GM04504 (cell line): ENCODE measurements at places on chromosomes 11 and 22.

DNA sequence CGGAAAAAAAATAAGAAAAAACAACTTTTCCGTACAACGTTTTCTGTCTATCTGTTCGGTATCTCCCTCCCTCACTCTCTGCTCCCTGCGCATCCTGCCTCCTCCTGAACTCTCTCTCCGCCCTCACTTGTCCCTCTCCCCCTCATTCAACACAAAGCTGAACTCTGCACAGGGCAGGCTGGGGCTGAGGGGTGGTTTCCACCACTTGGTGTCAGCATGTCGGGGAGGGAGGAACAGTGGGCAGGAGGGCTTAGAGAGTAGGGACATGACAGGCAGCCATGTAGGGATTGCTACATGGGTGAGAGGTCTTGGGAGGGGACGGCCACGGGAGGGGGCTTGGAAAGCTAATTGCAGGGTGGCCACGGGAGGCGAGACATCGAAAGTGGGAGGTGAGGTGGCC is 17.6 kb downstream of the SLC22A12 start:
- DNase-seq, result no peak

DNA sequence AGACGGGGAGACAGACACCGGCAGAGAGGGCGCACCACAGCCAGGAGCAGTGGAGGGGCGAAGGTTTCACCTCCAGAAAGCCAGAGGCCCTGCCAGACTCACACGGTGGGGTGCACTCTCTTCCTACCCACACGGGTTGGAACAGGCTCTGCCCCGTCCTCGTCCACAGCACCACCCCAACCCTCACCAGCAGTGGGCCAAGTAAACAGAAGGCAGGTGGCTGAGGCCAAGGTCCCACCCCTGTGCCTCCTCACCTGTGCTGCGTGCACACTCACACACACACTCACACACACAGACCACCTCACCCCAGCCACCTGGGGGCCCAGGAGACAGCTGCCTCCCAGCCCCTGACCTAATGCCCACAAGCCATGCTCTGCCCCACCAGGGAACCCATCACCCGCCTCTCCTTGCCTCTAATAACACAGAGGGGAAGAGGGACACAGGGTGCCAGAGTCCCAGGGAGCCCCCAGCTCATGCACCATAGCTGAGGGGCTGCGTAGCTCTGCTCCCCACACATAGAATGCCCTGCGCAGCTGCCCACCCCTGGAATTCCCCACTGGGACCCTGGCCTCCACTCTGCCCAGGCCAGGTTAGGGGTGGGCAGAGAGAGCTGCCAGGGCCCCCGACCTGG is 3.1 kb downstream of the CYB5R3 start:
- no peak for DNase-seq

GRCh38 chr22:24379536-24379935 is 47.9 kb upstream of the ADORA2A start:
- DNase-seq, result no peak

DNA sequence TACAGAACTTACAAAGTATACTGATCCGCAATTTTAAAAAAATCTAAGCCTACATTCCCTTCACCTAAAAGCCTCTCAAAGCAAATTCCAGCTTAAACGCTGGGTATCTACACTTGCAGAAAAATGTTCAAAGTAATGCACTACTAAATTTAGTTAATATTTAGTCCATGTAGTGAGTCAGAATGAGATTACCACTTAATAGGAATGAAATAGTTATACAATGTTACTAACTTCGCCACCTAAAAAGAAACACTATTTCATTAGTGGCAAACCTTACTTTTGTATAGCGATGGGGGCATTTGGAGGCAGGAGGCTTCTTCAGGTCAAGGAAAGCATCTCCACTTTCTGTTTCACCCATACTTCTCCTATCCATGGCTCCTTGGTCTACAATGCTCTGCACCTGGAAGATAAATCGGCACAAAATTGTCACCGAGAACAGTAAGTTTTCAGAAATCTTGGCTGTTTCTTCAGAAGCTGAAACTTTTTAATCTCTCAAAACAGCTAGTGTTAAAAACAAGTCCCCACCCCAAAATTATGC is 1.2 kb downstream of the EIF4ENIF1 start:
- DNase-seq, result no peak

DNA sequence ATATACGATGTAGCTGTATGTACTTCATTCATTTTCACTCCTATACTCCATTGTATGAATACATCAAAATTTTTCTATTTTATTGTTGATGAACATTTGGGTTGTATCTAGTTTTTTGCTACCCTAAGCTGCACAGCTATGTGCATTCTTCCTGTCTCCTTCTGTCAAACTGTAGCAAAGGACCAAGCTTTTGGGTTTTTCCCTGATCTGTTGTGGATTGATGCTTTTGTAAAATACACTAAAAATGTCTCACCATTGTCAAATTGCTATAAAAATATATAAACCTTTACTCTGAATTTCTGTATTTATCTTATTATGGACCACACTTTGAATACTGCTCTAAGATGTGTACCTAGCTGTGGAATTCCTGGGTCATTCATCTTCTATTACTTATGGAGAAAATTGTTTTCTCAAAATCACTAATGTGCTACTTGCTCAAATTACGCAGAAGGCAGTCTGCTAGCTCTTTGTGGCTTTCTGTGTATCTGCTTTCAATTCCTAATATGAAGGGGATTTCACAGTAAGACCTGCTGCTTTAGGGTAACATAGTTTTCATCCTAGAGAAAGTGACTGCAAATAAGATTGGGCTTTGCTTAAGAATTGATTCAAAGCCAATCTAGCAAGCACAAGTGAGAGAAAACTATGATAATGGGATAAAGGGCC is 123.4 kb downstream of the CYP2R1 start:
- no peak for DNase-seq

DNA sequence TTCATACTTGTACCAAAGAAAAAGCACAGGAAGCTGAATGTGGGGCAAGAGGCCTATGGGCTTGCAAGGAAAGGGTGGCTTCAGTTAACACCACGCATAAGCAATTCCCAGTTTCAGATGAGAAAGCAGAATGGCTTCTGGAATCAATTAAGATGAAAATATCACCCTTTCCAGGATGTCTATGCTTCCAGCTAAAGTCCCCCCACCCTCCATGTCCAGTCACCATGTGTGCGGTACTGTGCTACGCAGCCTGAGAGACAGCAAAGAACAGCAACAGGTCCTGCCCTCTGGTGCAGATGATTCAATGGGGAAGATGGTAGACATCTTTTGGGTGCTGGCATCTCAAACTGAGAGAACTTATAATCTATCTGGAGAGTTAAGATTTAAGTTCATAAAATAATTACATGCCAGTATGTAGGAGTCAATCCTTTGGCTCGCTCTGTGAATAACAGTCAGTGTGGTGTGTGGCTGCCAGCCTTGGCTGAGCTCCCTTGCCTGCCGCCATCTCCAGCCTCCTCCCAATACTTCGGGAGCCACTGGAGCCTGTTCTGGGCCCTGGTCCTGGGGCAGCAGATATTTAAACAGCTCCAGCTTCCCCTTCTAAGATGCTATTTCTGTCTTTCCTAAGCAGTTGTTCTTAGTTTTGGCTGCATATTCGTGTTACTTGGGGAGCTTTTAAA is 44.5 kb downstream of the ME3 start:
- DNase-seq, result peak; percentile 36

- DNase-seq, result peak; percentile 45
Measured at GRCh38 chr11:4187055-4187988, 92.7 kb downstream of the RRM1 start.

DNA sequence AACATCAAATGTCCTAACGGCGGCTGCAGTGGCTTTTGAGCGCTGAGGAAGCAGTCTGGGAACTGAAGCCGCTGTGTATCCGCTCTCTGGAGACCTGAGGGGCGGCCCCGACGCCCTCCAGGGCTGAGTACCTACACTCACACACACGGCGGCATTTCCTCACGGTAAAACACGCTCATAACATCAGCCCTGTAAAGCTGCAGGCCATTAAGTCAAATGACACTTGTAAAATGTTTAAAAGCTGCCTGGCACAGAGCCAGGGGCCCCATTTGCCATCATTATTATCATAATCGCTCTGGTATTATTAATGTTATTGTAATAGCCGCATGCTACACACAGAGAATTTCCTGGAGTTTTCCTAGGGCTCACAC is 5.1 kb downstream of the CARS1 start:
- DNase-seq, result no peak

DNA sequence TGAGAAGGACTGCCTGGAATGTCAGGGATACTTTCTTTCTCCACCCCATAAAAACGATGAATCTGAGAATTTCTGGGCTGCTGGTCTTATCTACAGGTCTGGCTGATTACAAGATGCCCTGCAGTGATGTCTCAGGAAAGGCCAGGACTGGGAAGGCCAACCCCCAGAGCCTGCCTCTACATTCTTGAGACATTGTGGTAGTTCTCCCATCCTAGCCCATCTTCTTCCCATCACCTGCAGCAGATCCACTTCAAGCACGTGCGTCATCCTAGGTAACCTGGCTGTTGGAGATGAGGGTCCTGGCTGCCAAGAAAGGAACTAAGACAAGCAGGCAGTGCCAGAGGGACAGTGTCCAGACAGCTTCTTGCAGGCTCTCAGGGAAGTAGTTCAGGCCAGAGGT is 44.1 kb upstream of the E2F8 start:
- no peak for DNase-seq

DNA sequence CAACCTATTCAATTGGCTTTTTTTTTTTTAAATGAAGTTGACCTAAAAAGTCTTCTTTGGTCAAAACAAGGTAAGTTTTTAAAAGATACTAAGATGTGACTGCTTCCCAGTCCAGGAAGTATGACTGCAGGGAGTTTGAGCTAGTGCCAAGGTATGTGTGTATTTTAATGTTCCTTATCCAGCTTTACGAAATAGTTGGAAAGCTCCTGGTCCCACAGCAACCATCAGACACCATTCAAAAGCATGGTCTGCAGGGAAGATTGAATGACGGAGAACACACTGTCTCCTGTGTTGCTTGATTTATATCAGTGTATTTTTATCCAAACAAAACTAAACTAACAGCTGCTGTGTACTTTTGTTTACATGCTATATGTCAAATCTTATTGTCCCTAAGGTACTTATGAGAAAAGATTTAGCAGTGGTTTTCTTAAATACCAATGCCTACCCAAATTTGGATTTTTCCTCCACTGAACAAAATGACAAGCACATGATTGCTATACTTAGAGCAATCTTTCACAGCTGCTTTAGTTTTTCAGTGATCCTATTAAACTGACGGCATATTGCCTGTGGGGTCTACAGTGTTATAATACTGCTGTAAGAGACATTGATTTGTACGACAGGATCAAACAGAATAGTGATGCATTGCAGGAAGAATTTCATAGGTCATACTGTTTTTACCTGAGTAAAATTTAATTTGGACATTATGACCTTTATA is 122.9 kb downstream of the DCDC1 start:
- DNase-seq, result no peak

GRCh38 chr11:40139066-40139465 is 1320.4 kb downstream of the LRRC4C start:
- DNase-seq, result no peak

GRCh38 chr11:19818619-19819018 is 106.0 kb downstream of the NAV2 start:
- no peak for DNase-seq

- no peak for DNase-seq
Measured at GRCh38 chr11:63641727-63642126, 27.5 kb upstream of the PLAAT3 start.

DNA sequence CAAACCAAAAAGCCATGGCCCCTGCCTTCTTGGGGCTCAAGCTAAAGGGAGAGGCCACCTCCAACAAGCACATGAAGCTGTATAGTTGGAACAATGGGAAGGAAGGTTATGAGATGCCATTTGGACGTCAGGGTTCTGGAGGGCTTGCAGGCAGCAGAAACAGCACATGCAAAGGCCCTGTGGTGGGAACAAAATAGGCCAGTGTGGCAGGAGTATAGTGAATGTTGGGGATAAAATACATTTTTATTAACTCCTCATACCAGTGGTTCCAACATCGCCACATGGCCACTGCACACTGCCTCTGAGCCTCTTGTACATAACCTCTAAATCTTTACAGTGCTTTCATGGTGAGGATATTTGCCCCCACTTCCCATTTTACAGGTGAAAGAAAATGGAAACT is 32.2 kb upstream of the MN1 start:
- DNase-seq, result no peak

GRCh38 chr11:1825785-1826451 is 8.9 kb upstream of the SYT8 start:
- DNase-seq, result no peak

DNA sequence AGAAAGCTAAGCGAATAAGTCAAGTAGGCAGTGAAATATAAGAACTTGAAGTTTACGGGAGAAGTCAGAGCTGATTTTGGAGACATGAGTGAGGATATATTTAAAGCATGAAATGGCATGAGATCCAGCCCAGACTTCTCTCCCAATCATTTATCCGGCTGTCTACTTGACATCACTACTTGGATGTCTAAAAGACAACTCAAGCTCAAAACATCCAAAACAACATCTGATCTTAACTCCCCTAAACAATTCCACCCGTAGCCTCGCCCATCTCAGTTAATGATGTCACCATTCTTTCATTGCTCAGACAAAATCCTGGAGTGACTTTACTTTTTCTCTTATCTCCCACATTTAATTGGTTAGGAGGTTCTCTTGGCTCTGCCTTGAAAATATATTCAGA is 44.5 kb downstream of the WEE1 start:
- DNase-seq, result peak; percentile 89

DNA sequence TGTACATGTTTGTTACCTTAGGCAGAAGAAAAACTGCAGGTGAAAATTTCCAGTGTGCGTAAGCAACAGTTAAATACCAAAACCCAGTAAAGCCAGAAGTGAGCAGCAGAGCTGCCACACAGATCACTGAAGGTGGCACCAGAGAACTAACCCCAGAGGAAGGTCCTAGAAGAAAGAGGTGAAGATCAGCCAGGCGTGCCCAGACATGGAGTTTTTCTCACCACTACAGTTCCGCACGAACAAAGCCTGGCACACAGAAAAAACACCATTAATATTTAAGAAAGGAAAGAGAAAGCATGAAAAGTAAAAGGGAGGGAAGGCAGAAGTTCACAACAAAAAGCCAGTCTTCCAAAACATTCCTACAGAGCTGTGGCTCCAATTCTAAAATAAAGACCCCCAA is 60.7 kb downstream of the STK33 start:
- no peak for DNase-seq

DNA sequence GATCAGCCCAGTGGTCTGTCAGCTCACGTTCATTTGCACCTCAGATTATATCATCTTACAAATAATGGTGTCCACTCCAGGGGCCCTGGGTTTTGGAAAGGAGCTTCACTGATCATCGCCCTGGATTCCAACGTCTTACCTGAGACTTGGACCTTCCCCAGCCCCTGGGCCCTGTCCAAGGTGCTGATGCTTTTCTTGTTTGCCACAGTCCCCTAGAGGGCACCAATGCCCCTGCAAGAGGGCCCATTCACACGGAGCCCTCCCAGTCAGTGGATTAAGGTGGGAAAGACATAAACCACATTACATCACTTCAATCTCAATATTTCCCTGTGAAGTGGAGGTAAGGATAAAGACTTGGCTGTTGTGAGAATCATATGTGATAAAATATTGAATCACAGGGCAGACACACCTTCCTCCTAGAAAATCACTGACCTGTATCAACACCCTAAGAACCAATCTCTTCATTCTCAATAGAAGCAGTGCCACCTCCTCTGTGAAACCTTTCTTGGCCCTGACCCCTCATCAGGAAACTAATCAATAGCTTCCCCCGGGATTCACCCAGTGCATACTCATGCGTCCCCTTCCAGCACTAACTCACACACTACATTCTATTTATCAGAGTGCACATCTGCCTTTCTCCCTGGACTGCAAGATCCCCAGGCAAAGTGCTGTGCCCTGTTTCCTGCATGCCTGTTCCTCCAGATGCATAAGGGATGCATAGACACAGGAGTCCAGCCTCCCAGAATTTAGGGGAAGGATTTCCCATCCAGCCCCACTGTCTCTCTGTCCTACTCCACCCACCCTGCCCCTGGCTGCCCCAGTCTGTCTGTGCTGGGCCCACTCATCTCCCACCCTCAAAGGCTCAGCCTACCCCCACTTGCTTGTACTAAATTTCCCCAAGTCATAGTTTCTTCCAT is 167.0 kb downstream of the BUD13 start:
- DNase-seq, result no peak
